Germinal center (tissue), 1 donor: ENCODE measurements at places on chromosomes 16 and 17.

DNA sequence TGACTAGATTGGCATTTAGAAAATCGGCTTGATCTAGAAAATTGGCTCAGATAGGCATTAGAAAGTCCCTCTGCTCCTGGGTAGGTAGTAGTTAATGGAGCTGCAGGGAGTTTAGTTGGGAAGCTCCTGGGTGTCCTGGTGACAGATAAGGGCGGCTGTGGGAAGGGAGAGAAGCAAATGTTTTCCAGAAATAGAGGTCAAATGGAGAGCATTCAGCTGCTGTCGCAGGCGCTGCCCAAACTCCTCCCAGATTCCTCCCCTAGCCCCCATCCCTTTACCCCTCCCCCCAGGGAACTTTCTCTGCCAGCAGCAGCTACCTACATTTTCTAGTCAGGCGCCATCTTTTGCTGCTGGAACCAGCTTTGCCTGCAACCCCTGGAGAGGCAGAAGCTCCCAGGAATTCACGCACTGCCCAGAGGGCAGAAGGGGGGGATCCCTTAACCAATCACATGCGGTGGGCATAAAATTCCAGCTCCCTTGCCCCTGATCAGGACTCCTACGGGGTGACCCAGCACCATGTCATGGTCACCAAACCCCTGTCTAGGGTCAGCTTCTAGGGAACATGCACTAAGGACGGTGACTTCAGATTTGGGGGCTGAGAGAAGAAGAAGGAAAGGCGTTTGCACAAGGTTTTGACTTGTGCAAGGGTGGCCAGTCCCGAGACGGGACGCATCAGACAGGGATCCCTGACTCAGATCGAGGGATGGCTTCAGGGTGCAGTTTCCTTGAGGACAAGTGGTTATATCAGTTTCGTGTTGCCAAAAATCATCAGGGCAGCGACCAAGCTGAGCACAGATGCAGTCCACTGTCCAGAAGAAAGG is 43.8 kb downstream of the SOCS1 start:
- no peak for DNase-seq

DNA sequence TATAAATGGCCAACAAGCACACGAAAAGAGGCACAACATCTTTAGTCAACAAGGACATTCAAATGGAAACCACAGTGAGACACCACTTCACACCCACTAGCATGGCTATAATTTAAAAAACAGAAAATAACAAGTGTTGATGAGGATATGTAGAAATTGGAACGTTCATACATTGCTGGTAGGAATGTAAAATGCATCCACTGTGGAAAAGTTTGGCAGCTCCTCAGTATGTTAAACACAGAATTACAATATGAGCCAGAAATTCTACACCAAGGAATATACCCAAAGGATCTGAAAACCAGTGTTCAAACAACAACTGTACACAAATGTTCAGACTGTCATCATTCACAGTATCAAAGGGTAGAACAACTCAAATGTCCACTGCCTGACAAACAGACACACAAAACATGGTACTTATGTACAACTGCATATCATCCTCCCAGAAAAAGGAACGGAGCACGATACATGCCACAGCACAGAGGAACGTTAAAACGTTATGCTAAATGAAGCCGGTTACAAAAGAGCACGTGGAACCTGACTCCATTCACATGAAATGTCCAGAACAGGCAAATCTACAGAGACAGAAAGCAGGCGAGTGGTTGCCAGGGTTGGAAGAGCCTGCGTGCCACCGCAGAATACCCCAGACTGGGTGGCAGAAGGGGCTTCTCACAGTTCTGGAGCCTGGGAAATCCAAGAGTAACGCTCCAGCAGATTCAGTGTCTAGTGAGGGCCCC is 32.8 kb upstream of the METRNL start:
- no peak for DNase-seq

DNA sequence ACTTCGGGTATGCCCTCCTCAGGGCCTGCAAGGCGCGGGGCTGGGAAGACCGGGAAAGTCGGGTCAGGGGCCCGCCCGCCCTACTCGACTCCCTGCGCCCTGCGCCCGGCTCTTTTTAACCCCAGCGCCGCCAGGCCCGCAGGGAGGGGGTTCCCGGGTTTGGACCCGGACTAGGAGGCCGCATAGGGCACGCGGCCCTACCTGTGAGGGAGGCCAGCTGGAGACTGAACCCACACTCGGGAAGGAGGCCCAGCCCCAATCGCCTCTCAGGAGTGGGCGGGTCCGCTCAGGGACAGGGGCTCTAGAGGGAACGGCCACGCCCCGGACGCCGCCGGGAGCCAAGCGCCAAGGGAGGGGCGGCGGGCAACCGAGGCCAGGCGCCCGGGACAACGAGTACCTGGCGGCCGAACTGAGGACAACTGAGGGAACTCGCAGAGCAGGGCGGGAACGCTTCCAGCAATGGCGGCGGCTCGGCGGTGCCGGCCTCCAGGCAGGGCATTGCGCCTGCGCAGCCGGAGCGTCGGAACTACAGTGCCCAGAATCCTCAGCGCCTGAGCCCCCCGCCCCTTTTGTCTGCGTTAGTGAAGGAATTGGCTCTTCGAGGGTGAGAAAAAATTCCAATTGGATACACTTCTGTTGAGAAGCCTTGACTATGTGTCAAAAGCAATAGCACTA is at the start of gene ZNF624:
TSS of gene ZNF624 (minus strand) at position 484 of the 675 bp plus-strand sequence.
- DNase-seq: peak; percentile 92

DNA sequence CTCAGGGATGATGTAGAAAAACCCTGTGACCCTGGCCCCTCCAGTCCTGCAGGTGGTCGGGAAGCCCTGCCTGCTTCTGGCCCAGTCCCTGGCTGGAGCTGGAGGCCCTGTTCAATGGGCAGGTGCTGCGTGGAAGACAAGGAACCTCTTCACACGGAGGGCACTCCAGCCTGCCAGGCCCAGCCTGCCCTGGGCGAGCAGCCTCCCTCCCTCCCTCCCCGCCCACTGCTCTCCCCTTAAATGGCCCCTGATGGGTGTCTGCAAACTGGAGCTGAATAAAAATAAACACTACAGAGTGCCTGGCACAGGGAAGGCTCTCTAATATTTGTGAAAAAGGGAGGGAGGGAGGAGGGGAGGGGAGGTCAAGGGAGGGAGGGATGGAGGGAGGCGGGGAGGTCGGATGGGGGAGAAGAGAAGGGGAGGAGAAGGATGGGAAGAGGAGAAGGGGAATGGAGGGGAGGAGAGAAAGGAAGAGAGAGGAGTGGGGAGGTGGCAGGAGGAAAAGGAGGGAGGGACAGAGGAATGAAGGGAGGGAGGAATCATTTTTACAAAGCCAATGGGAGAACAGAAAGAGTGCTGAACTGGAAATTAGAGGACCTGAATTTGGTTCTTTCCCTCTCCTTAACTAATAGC is 222.8 kb upstream of the TNRC6C start:
- no peak for DNase-seq

DNA sequence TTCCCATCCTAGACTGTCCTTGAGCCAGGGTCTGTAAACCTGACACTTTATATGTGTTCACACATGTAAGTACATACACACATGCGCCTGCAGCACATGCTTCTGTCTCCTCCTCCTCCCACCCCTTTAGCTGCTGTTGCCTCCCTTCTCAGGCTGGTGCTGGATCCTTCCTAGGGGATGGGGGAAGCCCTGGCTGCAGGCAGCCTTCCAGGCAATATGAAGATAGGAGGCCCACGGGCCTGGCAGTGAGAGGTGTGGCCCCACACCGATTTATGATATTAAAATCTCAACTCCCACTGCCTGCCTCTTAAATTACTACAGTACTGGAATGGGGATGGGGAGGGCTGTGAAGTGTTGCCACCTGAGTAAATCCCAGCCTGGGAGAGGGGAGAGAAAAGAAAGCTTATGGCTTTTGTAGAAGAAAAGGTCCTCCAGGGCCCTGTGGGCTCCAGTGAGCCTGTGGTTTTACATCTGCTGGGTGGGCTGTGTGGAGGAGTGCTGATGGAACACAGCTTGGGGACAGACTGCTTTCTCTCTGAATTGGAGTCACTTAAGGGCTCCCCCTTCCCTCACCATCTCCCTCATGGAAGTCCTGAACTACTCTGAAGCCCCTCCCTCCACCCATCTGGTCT is 990 bp upstream of the WNK4 start:
- no peak for DNase-seq

GRCh38 chr16:25877103-25877502 is 185.3 kb downstream of the HS3ST4 start:
- no peak for DNase-seq

DNA sequence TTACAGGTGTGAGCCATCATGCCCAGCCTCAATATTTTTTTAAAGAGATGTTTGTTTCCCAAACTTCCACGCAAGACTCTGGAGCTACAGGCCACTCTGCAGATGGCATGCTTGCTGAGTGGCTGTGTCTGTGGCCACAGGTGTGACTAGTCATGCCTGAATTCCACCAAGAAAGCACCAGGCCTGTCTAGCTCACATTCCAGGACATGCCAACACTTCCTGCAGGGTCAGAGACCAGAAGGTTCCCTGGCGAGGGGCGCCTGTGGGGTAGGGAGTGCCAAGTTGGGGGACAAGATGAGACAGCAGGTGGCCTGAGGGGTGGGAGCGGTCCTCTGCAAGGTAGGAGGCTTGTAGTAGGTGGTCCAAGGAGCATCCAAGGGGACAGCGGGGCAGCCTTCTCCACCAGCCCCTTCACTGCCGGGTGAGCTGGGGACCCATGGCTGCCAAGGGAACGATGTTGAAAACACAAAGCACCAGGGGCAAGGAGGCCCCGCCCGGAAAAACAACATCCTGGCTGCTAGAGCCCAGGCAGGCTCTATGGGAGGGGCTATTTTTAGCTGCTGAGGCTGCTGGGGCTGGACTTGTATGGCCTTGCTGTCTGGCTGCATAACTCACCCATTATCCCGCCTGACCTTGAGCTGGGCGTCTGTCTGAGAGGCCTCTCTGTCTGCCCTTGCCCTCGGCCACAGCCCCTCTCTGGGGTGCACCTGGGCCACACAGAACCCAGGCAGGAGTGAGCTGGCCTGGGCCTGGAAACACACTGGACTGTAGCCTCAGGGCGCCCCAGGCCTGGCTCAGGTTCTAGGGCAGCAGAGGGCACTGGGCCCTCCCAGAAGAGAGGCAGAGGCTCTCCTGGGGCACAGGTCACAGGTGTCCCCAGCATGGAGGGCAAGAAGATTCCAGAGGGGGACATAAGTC is 5.7 kb downstream of the TRIM47 start:
- no peak for DNase-seq

DNA sequence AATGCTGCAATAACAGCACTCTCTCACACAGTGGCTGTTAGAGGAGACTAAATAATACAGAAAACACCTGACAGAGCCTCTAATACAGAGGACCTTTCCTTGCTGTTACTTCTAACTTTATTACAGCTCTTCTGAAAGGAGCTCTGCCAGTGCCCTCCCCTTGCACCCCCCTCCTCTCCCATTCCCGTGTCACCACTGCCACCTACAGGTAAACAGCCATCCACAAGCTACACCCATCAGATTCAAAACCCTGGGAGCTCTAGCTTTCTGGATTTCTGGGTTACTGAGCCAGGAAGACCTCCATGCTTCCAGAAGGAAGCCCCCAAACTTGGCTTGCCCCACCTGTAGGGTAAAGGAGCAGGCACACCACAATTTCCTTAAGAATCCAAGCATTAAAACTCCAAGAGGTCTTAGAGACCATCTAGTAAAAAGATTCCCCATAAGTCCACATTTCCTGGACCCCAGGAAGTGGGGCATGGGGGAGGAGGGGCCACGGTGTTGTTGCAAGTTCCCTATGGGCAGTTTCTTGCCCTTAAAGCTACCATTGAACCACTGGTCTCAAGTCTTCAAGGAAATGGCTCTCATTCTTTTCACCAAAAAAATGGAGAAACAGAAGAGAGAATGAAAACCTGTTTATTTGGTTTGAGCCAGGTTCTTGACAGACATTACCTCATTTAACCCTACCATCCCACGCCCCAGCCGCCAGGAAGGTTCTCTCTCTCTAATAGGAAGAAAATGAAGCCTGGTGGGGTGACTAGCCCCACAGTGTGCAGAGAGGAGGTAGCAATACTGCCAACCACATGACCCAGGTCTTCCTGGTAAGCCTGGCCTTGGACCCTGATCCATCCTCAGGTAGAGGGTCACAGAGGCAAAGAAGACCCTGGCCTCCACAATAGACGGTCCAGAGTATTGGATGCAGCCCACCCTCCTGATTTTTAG is 52.8 kb downstream of the TOM1L2 start:
- peak; percentile 71 for DNase-seq

- DNase-seq: no peak
These were observed 5.6 kb downstream of the GFAP start for GRCh38 chr17:44909681-44910144.

DNA sequence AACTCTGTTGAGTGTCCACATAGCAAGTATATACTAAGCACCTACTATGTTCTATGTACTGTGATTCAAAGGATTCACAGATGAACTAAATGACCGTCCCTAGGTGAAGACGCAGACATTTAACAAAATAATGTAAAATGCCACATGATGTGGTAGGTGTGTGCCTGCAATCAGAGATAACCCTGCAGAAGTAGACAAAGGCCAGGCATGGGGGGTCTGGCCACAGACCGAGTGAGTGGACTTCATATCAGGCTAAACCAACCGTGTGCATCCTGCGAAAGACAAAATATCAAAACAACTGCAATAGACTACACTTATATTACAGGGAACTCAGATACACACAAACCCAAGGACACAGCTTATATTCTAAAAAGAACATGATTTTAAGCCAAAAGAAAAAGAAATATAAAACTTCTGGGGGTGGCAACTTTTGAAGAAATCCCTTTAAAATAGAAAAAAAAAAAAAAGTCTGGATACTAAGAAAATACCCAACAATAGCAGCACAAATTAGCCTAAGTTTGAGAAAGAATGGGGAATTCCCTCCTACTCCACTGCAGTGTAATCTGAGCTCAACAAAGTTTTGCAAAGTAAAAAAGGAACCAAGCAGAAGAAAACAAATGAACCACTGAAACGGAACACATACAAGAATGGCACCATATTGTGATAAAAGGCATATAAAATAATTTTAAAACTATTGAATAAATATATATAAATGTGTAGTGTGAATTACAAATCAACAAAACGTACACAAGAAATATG is 12.3 kb downstream of the HSDL1 start:
- no peak for DNase-seq

- no peak for DNase-seq
These were observed 526 bp downstream of the MRPS23 start for GRCh38 chr17:57849163-57849873.

- DNase-seq: peak; percentile 30
These were observed 33.7 kb upstream of the MFSD6L start for GRCh38 chr17:8832711-8833352.

DNA sequence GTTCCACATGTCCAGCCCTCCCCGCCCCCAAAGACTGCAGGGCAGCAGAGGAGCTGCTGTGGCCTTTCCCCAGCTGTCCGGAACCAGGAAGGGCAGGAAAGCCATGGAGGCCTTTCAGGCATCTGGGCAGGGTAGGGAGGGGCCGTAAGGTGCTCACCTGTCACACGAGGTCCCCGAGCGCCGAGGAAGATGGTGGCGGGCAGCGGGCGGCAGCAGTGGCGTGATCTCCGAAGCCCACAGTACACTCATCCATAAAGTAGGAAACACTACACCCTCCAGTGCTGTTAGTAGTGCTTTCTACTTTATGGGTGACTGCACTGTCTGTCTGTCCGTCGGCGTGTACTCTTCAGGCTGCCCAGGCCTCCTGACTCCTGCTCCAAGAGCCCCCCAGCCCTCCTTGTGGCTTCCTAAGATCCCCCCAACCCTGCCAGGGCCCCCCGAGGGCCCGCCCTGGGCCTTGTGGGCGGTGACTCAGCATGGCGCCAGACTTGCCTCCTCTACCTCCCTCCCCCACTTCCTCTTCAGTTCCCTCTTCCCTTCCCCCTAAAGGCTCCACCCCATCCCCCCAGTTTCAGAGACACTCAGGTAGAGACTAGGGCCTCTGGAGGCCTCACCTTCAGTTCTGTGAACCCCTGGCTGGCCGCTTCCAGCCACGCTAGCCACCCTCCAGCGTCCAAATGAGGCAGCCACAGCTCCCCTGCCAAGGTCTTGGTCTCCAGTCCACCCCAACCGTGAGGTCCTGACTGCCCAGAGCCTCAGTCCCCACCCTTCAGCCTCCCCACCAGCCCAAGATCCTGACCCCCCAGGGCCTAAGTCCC is 2.6 kb upstream of the TSPOAP1 start:
- DNase-seq: no peak
